Stomach (tissue), 19 donors: ENCODE measurements at places on chromosomes 16 and 17. TPM values are rescaled to one million over a fixed set of nuclear protein-coding genes. Genes with fewer than 3 reads are reported as not detected.
A peak's percentile ranks its signal among the peaks of the same experiment; 100 is the strongest.

SMIM36 gene
- not detected for total RNA-seq

DNA sequence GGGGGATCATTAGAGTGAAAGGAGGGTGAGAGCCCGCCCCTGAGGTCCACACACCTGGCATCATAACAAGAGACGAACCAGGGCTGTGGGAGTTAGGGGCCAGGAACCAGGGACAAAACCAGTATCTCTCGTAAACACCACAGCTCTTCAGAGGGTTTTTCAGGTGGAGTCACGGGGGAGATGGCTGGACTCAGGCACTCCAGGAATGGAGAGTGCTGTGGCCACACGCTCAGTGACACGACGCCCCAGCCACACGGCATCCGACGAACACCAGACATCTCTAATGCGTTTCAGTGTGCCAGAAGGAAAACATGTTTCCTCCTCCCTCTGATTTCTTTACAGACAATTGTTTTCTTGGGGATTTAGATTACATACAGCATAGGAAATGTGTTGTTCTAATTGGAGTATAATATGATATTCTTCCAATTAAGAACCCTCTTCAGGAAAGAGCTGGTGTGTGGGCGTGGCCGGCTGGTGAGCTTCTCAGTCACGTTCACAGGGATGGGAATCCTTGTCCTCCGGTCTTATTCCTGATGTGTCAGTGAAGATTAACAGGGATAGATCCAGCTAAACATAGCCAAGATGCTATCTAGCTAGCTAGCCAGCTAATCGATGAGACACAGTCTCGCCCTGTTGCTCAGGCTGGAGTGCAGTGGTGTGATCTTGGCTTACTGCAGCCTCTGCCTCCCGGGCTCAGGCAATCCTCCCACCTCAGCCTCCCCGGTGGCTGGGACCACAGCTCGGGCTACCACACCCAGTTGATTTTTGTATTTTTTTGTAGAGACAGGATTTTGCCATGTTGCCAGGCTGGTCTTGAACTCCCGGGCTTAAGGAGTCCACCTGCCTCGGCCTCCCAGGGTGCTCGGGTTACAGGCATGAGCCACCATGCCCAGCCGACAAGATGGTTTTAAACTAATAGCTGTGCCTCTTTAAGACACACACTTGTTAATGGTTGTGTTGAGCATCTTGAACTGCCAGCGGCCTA is 98.6 kb downstream of the BANP start:
- DNase-seq = no peak

DNA sequence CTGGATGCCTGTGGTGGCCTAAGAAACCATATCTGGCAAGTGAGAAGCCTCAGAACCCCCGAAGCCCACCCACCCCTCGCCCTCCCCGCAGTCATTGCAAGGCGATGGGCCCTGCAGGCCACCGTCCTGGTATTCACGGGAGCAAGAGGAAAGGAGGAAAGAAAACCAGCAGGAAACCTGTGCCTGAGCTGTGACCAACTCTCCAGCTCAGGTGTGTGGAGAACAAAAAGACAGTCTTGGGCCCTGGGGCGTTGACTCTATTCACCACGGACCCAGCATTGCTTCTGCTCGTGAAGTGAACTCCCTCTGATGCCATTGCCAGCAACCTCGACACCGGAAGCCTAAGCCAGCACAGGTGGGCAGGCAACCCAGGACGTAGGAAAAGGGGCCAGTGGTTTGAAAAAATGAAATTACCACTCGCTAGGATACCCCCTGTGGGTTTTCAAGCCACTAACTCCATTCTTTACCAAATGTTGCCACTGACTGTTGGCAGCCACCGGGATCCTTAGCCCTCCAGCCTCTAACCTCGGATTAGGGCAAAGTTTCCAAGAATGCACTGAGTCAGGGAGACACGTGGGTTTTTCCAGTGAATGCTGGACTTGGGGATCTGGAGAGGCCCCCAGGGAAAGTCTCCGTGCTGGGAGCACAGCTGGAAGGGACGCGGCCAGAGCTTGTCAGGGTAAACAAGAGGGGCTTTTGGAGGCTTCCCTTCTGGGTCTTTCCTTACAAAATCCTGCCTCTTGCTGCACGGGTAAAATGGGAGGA is 25.1 kb downstream of the FA2H start:
- DNase-seq = no peak

TMEM235 gene
- total RNA-seq = not detected

DNA sequence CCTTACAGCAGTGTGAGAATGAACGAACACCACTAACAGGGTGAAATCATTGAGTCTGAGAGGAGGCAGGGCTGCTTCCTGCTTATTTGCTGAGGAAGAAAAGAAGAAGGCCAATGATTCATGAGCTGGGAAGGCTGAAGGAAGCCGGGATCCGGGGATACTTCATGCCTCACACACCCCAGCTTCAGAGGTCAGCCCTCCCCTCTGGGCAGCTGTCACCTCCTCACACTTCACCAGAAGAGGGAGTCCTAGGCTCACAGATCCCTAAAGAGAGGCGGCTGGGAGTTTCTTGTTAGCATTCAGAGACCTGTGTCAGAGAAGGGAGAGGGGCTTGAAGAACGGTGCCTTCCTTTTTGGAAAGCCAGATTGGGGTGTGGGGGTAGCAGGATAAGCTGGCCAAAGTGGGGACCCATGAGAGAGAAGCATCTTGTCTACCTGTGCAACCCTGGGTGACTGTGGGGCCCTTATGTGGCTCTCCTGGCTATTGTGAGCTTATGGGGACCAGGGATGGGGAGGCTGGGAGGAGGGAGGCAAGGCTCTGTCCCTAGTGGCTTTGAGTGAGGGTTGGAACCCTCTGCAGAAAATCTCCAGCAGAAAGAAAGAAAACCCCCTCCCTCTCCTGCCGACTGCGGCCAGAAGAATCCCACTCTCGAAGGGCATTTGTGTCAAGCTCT is 94.6 kb downstream of the RGS9 start:
- DNase-seq = peak; percentile 37

DNA sequence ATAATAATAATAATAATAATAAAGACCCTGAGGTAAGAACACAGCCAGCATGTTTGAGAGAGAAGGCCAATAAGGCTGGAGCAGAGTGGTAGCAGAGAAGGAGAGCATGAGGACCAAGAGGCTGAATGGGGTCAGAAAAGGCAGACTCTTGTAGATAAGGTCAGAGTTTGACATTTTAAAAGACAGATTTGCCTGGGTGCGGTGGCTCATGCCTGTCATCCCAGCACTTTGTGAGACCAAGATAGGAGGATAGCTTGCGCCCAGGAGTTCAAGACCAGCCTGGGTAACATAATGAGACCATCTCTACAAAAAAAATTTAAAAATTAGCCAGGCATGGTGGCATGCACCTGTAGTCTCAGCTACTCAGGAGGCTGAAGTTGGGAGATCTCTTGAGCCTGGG is 11.0 kb upstream of the WFIKKN2 start:
- DNase-seq = no peak

GRCh38 chr17:73731733-73732132 is 87.5 kb upstream of the SDK2 start:
- DNase-seq = no peak

DNA sequence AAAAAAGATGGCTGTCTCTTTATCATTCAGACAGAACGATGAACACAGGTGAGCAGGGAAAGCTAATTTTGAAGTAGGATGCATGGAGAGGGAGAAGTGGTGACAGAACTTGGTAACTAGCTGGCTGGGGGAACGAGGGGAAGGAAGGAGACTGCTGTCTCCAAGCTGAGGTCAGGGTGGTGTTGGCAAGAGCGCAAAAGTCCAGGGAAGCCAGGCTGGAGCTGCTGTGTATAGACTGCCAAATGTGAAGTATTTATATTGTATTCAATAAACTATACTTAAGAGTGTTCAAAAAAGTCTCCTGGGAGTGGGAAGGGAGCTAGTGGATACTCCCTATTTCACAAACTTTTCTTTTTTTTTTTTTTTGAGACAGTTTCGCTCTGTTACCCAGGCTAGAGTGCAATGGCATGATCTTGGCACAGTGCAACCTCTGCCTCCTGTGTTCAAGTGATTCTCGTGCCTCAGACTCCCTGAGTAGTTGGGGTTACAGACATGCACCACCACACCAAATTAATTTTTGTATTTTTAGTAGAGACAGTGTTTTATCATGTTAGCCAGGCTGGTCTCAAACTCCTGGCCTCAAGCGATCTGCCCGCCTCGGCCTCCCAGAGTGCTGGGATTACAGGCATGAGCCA is 8.2 kb downstream of the TMEM106A start:
- DNase-seq = no peak

GRCh38 chr17:50527155-50527762 is 5.3 kb upstream of the EPN3 start:
- no peak for DNase-seq

DNA sequence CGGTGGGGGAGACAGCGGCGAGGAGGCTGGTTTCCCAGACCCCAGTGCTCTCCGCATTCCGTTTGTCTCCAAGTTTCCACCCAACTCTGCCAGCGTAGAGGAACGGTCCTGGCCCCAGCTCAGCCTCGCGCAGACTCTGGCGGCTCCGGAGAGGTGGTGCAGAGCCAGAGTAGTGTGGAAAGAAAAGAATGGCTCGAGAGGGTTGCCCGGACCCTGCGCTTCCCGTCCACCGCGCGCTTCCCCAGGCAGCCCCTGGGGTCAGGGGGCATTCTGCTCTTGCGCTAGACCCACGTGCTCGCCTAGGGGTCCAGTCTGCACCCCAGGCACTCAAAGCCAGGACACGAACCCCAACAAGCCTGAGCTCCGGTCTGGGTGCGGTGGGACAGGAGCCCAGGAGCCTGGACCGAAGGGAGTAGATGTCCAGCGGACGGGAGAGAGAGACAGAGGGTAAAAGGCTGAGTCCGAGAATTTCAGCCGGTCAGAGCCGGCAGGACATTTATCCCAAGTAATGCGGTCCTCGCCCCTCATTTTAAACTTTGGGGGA is 3.8 kb downstream of the PMP22 start:
- DNase-seq = peak; percentile 36

- no peak for DNase-seq
These were observed 225.9 kb downstream of the SEC14L1 start for GRCh38 chr17:77366558-77367245.

CCT6B gene
- 0.45 TPM for total RNA-seq

DNA sequence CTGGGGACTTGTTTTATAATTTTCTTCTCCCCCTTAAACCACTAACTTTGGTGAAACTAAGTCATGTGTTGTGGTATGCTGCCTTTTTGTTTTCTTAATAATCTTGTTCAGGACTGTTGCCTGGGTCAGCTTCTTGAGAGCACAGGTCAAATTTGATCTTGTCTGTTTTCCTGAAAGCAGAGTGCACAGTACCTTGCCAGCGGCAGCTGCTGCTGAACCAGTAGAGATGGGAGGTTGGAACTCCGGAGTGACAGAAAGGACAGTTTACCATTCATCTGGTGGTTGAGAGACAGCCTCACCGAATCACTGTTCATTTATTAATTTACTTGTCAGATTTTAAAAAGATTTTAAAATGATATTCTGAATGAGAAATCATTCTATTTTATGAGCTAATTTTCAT is 125.0 kb downstream of the PHKB start:
- no peak for DNase-seq

GRCh38 chr17:73944366-73944765 is 259.1 kb upstream of the RPL38 start:
- DNase-seq = no peak

- peak; percentile 30 for DNase-seq
These were observed 431 bp downstream of the SLFN11 start for GRCh38 chr17:35372846-35373533.

DNA sequence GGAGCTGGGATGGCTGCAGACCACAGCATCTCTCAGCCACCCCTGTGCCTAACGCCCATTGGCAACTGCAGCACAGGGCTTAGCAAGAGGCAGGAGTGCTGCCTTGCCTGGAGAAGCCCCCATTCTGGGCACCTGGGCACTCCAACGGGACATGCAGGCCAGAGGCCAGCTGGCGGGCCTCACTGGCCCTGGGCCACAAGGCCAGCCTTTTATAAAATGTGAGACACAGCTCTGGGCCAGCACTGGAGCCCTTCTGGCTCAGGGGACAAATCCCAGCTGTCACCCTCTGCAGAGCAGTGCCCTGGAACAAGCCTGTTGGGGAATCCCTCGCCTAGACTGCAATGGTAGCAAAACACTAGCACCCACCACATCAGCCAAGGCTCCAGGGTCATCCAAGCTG is 171.8 kb downstream of the WSCD1 start:
- no peak for DNase-seq

- peak; percentile 38 for DNase-seq
These were observed 91.7 kb upstream of the TOB1 start for GRCh38 chr17:50957600-50958575.

DNA sequence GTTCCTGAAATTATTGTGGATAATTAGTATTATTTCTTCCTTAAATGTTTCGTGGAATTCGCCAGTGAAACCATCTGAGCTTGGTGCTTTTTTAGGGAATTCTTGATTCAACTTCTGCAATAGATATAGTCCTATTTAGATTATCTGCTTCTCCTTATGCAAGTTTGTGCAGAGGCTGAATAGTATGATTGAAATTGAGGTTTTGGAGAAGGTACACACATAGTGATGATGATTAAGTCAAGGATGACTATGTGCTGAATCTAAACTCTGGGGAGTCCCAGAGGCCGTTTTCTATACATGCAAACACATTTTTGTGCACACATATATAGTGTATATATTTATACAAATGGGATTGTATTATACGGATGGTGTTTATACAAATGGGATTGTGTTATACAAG is 5.2 kb upstream of the MYH4 start:
- no peak for DNase-seq

- DNase-seq = peak; percentile 88
These were observed 13.2 kb upstream of the AURKB start for GRCh38 chr17:8223356-8224126.

KRT20 gene
- total RNA-seq = 72.0 TPM

NOTUM gene
- not detected for total RNA-seq

DNA sequence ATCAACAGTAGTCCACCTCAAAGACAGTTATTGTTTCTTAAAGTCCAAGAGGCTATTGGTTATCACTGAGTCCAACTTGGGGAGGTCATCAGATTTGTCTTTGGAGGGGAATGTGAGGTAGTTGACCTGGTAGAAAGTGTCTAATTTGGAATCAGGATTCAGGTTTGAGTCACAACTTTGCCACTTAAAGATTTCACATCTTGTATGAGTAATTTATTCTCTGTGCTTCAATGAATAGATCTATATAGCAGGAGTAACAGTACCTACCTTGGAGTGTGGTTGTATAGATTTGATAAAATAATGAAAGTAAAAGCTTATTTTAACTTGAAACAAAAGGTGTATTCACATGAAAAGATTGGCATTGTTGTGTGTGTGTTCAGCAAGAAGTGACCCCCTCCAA is 119.3 kb upstream of the TBX2 start:
- DNase-seq = no peak

DYNLRB2 gene
- not detected for total RNA-seq

OR4D1 gene
- not detected for total RNA-seq

MT1X gene
- 281 TPM for total RNA-seq

DNA sequence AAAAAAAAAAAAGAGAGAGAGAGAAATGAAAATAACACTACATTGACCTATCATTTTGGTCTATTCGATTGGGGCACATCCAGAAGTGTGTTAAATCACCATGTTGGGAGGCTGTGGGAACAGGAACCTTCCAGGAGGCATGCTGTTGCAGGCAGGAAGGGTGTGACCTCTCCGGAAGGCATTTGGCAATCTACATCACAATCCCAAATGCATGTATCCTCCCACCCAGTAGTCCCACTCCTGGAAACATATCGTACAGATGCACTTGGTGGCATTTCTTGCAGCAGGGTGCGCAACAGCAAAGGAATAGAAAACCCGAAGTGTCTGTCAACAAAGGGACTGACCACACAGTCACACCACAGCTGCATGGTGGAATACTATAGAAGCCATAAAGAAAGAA is 7.9 kb downstream of the PLLP start:
- no peak for DNase-seq
